Vagina (tissue), 2 donors: ENCODE measurements at places on chromosomes 3 and 15. TPM values are rescaled to one million over a fixed set of nuclear protein-coding genes. Genes with fewer than 3 reads are reported as not detected.

GRCh38 chr3:120094776-120095225 is 554 bp upstream of the GSK3B start:
- peak overlapping the region; percentile 99 for H3K27ac ChIP-seq
- H3K4me1 ChIP-seq: peaks cover 50% of the 10 kb centered on the region
- peak; percentile 99 for DNase-seq
- H3K36me3 ChIP-seq: no peaks in the 10 kb centered on the region
- H3K4me3 ChIP-seq: peak overlapping the region; percentile 90

DNA sequence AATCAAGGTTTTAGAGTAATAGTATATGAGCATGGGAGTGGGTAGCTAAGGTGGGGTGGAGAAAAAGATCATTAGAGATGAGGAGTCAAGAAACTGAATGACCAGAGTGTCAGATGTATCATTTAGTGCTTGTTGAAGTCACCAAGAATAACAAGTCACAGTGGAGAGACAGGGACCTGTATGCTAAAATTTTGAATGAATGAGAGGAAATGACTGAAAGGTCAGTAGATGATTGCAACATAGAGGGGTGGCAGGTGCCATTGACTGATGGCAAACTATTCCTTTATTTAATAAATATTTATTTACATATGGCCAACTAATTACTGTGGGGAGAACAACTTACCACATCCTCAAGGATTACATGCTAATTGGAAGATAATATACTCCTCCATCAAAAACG is 75.0 kb upstream of the ANKRD28 start:
- H3K27ac ChIP-seq: no peak overlapping the region
- no peak overlapping the region for H3K4me3 ChIP-seq
- no peak for DNase-seq
- H3K4me1 ChIP-seq: no peaks in the 10 kb centered on the region
- H3K36me3 ChIP-seq: no peaks in the 10 kb centered on the region

- no peak overlapping the region for H3K4me3 ChIP-seq
- DNase-seq: no peak
- peaks cover 46% of the 10 kb centered on the region for H3K4me1 ChIP-seq
Observed at GRCh38 chr15:25407950-25408349, 30.9 kb downstream of the UBE3A start.

Gene SSR3
- 68.0 TPM for total RNA-seq

DNA sequence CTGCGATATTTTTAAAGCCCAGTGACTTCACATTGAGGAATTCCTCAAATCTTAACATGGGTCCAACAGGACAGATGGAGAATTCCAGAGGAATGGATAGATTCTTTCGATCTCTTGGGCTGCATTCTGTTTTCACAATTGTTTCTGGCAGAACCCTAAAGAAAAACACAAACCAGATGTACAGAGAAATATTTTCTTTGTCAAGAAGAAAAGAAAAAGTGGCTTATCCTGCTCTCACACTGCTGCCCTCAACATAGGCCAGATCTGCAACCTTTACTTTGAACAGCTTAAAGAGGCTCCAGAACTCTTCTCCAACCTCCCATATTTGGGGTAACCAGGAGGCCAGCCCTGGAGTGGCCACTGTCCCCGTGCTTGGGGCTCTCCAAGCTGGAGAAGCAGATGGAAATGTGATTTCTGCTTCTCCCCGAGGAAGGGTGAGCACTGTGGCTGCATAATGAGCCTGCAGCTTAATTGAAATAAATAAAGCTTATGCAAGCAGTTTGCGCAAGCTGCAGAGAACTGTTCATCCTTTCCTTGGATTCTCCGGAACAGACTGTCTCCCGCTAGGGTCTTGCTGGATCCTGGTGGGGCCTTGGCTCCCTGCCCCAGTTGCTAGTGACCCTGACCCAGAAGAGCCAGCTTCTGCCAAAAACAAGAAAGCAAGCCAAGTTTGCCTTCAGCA is 453.2 kb upstream of the PROK2 start:
- H3K4me3 ChIP-seq: no peak overlapping the region
- H3K27ac ChIP-seq: peak overlapping the region; percentile 59
- no peak for DNase-seq
- no peaks in the 10 kb centered on the region for H3K27me3 ChIP-seq
- H3K36me3 ChIP-seq: no peaks in the 10 kb centered on the region

DNA sequence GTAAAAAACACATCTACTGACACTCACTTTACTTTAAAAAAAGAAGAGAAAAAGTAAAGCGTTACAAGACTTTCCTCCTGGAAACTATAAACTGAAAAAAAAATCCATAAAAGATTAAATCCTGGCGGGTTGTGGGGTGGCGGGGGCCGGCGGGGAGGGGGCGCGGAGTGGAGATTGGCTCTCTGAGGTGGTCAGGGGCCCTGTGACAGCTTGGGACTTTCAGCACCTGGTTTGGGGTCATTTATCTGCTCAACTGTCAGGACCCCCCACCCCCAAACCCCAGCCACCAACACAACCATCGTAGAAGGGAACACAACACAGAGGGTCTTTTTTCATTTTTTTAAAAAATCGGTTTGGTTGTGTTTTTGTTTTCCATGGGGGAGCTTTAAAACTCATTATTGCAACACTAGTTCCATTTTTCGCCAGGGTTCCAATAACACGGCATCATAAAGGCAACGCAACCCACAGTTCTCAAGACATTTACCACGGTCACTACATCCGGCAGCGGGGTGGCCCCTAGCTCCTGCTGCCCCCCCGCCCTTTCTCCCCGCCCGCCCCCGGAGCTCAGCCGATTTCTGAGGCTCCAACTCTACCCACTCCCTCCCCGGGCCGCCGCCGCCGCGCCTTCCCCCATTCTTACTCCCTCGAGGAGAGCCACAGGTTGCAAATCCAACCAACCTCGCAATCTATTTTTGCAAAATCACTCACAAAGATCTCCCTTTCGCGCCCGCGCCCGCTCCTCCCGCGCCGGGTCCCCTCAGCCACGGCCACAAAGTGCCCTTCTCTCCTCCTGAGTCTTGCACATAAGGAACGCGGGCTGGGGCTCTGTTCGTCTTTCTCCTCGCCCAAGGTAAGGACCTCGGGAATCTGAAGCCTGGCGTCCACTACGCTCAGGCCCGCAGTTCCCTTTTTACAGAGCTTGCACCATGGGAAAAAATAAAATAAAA is 1.8 kb downstream of the BCL6 start:
- peak overlapping the region; percentile 52 for H3K4me3 ChIP-seq
- peak; percentile 87 for DNase-seq
- no peaks in the 10 kb centered on the region for H3K27me3 ChIP-seq
- H3K36me3 ChIP-seq: no peaks in the 10 kb centered on the region
- peak overlapping the region; percentile 99 for H3K27ac ChIP-seq

DNA sequence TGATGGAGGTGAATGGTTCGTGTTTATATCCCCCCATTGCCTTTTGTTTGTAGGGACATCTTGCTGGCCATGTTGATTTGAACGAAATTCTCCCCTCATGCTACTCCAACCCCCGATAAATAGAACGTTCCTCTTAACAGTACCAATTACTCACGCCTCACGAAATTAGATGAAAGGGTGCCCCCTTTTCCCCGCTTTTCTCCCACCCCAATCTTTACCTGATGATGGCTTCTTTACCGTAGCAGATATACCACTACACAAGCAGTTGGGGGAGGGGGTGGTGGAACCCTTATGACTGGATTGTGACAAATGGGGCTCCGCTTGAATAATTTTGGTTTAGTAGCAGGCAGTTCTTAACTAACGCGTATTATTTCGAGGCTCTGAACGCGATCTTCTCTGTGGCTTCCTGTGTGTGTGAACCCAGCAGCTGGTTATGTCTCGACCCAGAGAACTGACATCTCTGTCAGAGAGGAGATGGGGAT is 1.1 kb downstream of the PIAS1 start:
- peaks cover 47% of the 10 kb centered on the region for H3K4me1 ChIP-seq
- no peak for DNase-seq
- H3K27ac ChIP-seq: peak overlapping the region; percentile 95
- no peaks in the 10 kb centered on the region for H3K36me3 ChIP-seq
- H3K4me3 ChIP-seq: peak overlapping the region; percentile 89
